SK-MEL-5 (cell line): ENCODE measurements at places on chromosomes 11 and 22. TPM values are rescaled to one million over a fixed set of nuclear protein-coding genes. Genes with fewer than 3 reads are reported as not detected.
A peak's percentile ranks its signal among the peaks of the same experiment; 100 is the strongest.

DNA sequence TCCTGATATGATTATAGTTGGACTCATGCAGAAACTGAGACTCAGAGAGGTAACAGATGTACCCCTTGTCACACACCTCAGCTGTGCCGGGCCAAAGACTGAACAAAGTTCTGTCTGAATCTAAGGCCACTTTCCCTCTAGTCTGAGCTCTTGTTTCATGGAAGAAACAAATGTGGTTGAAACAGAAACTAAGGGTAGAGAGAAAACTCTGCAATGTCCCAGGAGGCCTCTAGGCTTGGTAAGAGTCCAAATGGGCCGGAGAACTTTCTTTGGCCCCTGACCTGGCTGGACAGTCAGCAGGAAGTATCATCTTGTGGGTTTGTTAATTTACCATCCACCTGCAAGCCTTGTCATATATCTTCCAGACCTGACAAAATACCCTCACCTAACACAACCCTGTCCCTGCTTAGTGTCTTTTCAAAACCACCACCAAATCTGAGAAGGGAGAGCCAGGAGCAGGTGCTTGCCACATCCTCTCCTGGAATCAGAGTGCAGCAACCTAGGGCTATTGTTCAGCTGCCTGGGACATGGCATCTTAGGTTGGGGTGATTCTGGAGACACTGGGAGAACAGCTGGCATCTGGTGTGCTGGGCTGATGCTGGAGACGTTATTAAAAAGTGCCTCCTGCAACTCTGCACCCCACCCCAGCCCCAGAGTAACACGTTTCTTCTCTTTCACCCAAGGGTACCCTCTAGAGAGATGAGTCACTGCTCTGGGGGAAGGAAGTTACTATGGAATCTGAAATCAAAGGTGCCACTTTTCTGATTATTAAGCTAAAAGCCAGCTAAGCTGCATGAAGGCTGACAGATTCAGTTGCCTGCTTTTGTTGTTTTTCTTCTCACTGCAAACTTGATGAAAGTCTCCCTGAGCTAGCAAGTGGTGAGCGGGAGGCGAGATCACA, 126.3 kb upstream of the TIMP3 start:
- DNase-seq = no peak

The SLC22A25 gene
- not detected in 2 replicates for total RNA-seq

GRCh38 chr11:15727520-15727914, 612.8 kb downstream of the INSC start:
- no peak for DNase-seq

- DNase-seq = no peak
Observed at GRCh38 chr11:69598147-69598546, 42.8 kb upstream of the CCND1 start.

DNA sequence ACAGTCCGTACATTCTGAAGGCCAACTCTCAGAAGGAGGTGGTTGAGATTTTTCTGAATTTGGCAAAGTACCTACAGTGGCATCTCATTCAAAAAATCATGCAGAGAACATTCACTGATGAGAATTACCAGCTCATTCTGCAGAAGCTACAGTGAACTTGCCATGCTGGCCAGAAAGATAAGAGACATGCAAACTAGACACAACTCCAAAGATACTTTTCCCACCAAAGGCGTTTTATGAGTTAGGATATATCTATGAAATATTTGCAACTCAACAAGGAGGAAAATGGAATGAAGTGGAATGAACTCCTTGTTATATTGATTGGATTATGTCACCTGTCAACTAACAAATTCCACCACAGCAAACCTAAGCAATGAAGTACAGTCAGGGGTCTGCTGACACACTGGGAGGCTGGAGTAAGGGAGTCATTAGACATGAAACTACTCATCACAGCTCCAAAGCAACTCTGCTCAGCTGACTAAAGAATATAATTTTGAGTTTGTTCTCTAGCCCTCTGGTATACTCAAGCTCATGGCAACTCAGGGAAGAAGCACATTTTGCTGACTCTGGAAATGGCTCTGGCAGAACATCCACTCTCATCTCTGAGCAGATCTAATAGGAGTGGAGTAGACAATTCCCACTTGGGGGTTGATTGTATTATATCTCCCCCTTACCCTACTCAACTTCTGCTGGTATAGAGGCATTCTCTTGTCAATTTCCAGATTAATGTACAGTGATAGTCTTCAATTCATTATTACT, 22.9 kb downstream of the MAML2 start:
- DNase-seq = no peak

DNA sequence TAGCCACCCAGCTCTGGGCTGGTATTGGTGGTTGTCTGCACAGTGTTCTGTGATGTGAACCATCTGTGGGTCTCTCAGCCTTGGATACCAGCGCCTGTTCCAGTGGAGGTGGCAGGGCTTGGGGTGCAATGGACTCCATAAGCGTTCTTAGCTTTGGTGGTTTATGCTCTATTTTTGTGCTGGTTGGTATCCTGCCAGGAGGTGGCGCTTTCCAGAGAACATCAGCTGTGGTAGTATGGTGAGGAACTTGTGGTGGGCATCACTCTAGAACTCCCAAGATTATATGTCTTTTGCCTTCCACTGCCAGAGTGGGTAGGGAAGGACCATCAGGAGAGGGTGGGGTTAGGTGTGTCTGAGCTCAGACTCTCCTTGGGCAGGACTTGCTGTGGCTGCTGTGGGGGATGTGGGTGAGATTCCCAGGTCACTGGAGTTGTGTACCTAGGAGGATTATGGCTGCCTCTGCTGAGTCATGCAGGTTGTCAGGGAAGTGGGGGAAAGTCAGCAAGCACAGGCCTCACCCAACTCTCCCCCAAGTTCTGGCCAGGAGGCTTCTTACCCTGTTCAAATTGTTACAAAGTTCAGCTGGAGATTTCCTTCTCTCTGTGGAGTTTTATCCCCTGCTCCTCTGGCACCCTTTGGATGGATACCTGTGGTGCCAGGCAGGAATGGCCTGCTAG, 47.2 kb downstream of the MRGPRX2 start:
- peak; percentile 42 for DNase-seq

DNA sequence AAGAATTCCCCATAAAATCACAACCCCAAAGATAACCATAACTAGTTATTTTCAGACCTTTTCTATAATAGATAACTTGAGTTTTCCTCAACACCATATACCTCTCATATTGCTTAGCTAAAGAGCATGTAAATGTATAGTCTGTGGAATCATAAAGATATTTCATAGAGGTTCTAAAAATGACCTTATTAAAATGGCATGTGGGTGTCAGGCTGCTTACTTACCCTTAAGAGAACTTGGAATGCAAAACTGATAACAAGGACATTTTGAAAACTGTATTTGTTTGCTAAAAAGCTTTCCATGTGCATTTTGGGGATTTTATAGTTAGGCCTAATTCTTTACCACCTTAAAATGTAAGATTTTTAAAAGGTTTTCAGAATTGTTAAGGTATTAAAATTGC, 4.7 kb downstream of the SIK2 start:
- no peak for DNase-seq

The PANX3 gene
- total RNA-seq = not detected in 2 replicates

GRCh38 chr22:42174062-42174461, 43.5 kb upstream of the CYP2D6 start:
- DNase-seq = no peak

DNA sequence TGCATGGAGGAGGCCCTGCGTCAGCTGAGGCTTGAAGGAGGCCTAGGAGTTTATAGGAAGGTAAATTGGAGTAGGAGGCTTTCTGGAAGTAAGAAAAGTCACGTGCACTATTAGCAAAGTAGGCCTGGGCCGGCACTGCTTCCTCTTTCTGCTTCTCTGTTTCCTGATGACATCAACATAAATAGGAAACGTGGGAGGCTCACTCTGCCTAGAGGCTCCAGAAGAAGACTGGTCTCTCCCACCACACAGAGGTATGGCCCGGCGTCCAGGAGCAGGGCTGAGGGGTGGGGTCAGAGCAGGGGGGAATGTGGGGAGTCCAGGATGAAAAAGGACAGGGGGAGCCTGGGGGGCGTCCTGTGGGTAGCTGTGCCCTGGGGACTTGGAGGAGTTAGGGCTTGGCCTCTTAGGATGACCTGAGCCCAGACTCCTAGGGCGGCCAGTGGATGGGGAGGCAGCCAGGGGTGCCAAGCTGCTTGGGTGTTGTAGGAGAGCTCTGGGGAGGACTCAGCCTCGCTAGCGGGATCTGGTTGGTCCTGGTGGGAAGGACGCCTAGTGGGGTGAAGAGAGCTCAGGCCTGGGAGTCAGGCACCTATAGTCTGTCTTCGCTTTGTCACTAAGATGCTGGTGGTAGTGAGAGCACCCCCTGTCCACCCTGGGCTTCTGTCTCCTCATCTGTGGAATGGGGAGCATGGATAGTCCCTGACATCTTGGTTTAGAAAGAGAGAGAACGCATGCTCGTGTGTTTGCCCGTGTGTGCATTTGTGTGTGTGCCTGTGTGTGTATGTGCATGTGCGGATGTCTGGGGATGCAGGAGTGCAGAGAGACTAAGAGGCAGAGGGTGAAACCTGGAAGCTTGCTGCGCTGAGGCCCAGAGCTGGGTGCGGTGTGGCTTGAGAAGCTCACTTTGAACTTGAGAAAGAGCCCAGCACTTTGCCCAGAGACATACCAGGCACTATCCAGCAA, at the start of gene CSF2RB:
CSF2RB (plus strand) TSS at position 202 of the 963 bp plus-strand sequence. CDS start 8,580 bp downstream, outside the sequence.
- DNase-seq = no peak

The TYMP gene
- 1.5 and 1.8 TPM in 2 replicates for total RNA-seq

DNA sequence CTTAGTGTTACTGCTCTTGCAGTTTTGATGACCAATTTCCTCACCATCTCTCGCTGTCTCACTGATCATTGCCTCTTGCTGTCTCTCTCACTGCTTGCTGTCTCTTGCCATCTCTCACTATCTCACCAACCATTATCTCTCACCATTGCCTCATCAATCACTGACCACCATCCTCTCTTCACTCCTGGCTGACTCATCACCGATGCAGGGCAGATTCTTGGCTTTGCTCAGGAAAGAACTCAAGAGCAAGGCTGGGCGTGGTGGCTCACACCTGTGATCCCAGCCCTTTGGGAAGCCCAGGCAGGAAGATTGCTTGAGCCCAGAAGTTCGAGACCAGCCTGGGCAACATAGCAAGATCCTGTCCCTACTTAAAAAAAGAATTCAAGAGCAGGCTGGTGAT, 66.3 kb upstream of the SYN3 start:
- DNase-seq = no peak

GRCh38 chr11:44634401-44635281, 69.2 kb downstream of the CD82 start:
- DNase-seq = no peak

DNA sequence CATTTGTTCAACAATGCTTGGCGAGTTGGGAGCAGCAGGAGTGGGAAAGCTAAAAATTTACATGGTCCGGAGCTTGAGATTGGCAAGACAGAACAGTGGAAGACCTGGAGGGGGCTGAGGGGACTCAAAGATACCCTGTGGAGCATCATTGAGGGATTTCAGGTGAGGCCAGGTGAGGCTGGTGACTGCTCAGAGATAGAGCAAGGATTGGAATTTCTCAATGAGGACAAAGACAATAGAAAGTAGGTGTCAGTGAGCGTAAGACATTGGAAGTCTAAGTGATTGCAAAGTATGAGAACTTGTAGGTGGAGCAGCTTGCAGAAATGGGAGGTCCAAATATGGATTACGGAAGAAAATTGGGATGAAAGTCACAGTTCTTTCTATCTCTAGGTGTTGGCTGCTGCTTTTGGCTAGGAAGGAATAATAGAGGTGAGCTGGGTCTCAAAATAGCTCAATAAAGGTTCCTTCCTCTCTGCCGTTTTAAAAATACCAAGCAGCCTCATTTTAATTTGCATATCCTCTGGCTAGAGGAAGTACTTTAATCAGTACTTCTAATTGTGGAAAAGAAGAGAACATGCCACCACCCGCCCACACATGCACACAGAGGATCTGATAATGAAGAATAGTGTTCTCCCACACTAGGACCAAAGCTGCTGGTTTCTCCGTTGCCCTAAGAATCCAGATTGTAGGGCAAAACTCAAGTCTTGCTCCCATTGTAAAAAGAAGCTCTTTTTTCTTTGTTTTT, 41.8 kb upstream of the SORL1-AS1 start:
- DNase-seq = no peak

The BARX2 gene
- total RNA-seq = not detected in 2 replicates

The ENTHD1 gene
- 41.5 and 41.9 TPM in 2 replicates for total RNA-seq

The PLAAT3 gene
- 3.5 and 4.6 TPM in 2 replicates for total RNA-seq

The UBQLNL gene
- not detected in 2 replicates for total RNA-seq

- DNase-seq = no peak
Observed at GRCh38 chr11:75342231-75342918, 9.1 kb downstream of the ARRB1 start.

The MS4A6A gene
- 0.53 TPM in 1 of 2 replicates, not detected in the other for total RNA-seq

DNA sequence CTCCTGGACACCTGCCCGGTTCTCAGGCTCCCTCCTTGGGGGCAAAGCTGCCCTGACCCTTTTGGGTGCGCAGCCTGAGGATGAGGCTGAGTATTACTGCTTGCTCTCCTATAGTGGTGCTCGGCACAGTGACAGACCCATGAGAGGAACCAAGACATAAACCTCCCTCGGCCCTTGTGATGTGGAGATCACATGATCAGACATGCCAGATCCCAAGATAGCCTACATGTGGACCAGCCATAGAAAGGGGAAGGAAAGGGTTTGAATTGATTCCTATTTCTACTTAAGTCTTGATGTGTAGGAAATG, 125.3 kb downstream of the VPREB1 start:
- DNase-seq = no peak

DNA sequence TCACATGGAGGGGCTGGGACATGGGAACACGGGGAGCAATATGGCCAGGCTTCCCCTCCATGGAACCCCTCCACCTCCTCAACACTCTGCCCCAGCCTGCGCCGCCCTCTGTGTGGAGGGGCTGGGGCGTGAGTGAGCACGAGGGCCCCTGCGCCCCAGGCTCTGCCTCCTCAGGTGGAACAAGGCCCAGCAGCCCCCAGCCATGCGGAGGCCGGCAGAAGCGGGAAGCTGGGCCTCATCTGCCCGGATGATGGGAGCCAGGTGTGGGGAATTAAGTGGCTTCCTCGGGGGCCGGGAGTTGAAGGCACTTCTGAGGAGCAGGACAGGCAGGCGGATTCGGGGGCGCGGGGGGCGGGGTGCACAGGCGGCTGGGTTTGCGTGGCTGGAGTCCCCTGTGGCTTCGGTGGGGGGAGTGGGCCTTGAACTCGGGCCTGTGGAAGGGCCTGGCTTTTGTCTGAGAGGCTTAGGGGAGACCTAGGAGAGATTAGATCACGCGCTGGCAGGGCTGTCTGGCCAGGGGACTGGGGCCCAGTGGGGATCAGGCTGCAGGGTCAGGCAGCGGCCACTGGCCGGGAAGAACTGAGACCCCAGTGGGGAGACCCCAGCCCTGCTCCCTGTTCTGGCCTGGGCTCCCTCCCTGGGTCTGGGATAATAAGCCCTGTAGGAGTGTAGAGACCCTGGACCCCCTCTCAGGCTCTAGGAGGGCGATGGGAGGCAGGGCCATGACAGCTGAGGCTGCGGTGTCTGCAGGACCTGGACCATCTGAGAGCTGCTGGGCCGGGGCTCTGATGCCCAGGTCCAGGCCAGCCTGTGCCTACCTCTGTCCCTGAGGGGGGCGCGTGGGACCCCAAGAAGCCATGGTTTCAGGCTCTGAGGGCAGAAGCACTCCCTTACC, 13.3 kb downstream of the PRR33 start:
- DNase-seq = no peak

The KCNQ1 gene
- total RNA-seq = 0.71 TPM in 1 of 2 replicates, not detected in the other

GRCh38 chr22:30192427-30192826, 54.1 kb downstream of the LIF start:
- DNase-seq = no peak
